ENCODE measurements at places on chromosomes 4 and X.

GRCh38 chr4:185071236-185071811, 53.0 kb downstream of the HELT start:
- no peak for DNase-seq

DNA sequence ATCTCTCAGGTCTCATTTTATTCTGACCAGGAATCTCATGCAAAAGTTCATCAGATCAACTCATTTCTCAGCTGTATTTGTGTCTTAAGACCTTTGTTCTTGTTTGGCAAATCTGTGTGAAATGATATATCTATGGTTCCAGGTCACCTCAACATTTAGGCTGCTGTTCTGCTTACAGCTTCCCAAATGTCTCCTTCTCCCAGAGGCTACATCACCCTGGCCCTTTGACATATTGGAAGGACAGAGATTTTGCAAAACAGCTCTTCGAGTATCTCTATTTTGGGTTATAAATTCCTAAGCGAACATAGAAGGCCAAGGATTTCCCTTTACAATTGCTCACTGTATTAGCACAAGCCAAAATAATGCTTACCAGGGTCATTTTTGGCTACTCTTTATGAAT, 57.5 kb upstream of the GIMD1 start:
- DNase-seq = no peak

DNA sequence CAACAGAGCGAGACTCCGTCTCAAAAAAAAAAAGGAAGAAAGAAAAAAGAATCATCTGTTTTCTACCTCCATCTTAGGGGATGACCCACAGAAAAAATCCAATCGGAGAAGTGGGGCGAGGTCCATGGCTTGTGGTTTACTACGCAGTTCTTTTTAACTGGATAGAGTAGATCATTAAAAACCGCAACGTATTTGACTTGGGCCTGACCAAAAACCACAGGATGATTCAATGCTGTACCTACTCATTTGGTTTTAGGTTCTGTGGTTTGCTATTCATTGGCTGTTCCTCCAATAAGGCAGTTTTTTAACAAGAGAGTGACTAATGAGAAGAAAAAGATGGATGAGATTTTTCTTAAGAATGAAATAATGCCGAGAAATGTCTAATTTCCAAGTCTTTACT, 83.7 kb downstream of the FREM3 start:
- DNase-seq = peak; percentile 51

GRCh38 chr4:11765849-11766453, 337.3 kb upstream of the HS3ST1 start:
- DNase-seq = peak; percentile 24

GRCh38 chr4:164977243-164978164, at the start of gene TRIM61:
Gene TRIM61, minus strand, starts transcription at chr4:164977657. Its CDS starts 7,655 bp downstream, at chr4:164970002.
- DNase-seq = peak; percentile 70

Data from activated CD8-positive, alpha-beta T cell treated with anti-CD3 and anti-CD28 coated beads for 36 hours (primary cell).